ENCODE measurements at places on chromosomes 4 and X. TPM values are rescaled to one million over a fixed set of nuclear protein-coding genes. Genes with fewer than 3 reads are reported as not detected.

DNA sequence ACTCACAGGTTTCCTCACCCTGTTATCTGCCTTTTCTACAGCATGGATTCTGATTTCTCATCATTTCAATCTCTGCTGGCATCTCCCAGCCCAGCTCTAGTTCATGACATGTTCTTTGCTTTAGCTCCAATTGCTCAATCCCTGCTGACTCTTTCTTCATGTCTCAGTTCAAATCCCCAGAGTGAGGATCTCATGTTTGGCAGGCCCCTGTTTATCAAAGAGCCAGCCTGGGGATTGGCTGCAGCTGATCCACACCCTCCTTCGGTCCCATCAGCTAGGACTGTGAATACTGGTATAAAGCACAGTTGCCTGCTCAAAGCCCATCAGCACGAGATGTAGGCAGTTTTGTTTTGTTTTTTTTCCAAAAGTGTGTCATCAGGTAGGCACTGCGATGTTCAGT lies 14.4 kb upstream of the CC2D2A start:
- DNase-seq: no peak

DNA sequence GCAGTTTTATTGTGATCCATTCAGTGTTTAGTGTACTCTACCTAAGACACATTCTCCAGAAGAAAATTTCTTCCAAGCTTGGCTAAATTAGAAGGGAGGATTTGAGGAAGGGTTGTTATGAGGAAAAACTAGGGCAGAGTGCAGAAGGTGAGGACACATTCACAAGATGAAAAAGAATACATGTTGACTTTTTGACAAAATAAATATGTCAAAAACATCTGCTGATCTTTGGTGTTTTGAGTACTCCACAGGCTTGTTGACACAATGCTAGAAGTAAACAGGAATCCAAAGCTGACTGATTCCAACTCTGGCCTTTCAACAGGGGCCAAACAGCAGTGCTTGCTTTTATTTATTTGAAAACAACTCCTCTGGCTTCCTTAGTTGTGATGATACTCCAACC lies 125.8 kb upstream of the SLC7A11 start:
- no peak for DNase-seq

DNA sequence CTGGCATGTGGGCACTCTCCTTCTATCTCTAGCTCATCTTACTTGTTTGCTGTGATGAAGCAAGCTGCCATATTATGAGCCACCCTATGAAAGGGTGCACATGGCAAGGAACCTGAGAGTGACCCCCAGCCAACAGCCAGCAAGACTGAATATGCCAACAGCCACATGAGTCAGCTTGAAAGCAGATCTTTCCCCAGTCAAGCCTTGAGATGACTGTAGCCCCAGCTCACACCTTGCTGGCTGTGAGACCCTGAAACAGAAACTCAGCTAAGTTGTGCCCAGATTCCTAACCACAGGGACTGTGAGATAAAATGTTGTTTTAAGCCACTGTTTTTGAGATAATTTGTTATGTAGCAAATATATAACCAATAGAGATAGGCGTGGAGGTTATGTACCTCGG lies 36.2 kb downstream of the KDM5C start:
- DNase-seq: no peak

DNA sequence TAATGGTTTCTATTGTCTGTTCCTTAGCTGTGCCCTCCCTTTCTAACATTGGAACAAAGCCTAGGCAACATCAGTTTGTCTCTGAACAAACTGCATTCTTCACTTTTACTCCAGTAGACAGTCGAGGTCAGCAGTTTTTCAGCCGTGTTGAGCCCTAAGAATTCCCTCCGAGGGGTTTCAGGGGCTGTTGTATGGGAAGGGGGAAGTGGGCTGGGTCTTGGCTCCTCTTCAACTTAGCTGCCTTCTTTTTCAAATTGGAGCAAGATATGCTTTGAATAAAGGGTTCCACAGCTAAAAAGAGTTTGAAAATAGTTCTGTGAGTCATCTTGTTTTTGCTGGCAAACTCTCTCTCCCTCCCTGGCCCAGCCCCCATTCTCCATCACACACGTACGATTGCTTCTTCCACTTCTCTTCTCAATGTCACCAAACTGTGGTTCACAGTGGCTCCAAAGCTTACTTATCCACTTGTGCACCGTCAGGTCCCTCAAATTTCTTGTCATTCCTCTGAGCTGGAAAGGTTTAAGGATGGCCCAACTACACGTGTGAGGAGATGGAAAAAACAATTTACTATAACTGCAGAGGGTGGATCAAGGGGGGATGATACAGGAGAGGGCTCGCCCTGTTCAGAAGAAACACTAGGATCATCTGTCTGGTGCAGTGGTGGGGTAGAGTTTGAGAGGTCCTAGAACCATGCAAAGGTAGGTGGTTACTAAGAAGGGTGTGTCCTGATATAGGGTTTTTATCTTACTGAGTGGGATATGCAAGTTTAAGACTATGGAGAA lies 9.2 kb upstream of the MAML3 start:
- DNase-seq: peak; percentile 69

DNA sequence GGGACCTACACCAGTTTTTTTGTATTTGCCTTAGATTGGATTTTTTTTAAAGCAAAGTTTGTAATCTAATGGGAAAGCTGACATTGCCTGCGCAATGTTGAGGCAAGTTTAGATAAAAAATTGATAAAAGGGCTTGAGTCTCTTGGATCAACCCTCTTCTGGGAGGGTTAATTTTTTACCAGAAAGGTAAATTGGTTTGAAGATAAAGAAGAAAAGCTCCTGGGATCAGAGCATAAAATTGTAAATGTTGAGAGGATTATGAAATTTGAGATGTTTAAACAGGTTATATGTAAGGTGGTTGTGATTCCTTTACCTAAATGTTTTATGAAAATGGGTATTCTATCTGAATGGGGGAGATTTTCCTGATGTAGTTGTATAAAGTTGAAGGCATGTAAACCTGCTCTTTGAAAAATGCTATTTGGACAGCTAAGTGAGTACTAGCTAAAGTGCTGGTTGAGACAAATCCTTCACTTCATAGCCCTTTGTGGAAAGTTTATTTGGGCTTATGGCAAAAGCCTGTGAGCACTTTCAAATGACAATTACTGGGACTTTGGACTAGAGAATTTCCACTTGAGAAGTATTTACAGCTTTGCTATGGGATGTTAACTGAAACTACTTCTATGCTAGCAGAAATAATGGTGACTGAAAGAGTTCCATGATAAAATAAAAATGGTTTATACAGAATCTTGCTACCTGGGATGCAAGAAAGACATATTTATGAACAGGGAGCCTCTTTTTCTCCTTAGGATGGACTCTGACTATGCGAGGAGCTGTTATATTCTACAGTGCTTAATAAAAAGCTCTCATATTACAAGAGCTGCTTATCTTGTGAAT lies 56.2 kb downstream of the UGT2B10 start:
- no peak for DNase-seq

The GAB3 gene
- polyA plus RNA-seq: 3.5 TPM
